ENCODE measurements at places on chromosomes 2 and 18.

- DNase-seq = no peak
Measured at GRCh38 chr2:95264624-95265023, 9.6 kb upstream of the PROM2 start.

- no peak for DNase-seq
Measured at GRCh38 chr2:171509945-171510731, 12.1 kb upstream of the CYBRD1 start.

GRCh38 chr2:227565080-227565479, 33.6 kb upstream of the SCYGR2 start:
- no peak for DNase-seq

DNA sequence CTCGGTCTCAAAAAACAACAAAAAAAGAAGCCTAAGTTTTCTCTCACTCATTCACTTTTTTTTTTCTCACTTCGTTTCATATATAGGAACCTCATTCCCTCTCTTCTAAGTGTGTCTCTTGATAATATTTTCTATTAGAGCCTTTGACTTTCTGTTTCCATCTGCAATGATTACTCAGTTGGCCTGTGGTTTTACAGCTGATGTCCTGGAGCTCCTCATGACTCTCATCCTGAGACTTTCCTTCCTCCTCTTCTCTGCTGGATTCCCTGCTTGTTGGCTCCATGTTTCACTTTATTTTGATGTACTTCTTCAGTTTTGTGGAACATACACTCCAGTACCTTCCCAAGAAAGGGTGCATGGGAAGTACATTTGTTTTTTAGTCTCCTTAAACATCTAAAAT, 154.2 kb upstream of the GATA6 start:
- DNase-seq = no peak

DNA sequence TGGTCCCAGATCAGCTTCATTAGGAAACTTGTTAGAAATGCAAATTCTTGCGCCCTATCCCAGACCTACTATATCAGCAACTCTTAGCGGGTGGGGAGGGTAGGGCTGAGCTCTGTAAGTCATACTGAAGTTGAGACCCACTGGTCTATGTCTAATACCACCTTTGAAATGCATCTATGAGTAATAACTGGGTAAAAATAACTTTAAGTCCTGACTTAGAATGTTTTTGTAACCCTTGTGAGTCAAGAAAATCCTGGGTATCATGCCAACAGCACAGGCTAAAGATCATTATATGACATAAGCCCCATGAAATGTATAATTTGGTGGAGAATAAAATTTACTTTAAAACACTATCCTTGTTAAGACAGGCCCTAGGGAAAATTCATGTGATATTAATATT, 41.4 kb downstream of the PRKD3 start:
- DNase-seq = no peak

DNA sequence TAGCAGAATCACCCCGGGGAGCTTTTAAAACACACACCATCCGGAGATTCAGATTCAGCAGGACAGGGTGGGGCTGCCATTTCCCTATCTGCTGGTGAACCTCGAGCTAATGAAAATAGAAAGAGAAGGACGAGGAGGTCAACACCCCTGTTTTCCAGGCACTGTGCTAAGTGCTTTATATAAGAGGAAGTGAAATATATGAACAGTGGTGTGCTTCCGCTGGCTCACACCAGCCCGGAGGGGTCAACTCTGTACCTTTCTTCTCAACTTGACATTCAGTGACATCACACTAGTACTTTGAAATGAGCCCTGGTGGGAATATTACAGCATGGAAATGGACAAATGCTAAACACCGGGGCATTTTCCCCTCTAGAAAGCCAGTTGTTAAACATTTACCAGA, 108.3 kb upstream of the LTBP1 start:
- no peak for DNase-seq

GRCh38 chr2:206556357-206556949, 85.8 kb upstream of the FAM237A start:
- no peak for DNase-seq
